ENCODE measurements at places on chromosomes 4 and X. TPM values are rescaled to one million over a fixed set of nuclear protein-coding genes. Genes with fewer than 3 reads are reported as not detected.
A peak's percentile ranks its signal among the peaks of the same experiment; 100 is the strongest.

PPP1R2C gene
- total RNA-seq = not detected

GRCh38 chr4:62601737-62602136, 1401.6 kb downstream of the ADGRL3 start:
- DNase-seq = peak; percentile 0

TMEM156 gene
- 33.7 TPM for total RNA-seq

RIBC1 gene
- total RNA-seq = 0.27 TPM

NDNF gene
- 0.68 TPM for total RNA-seq

GRCh38 chr4:2261110-2261852, 628 bp downstream of the MXD4 start:
- DNase-seq = peak; percentile 64

DNA sequence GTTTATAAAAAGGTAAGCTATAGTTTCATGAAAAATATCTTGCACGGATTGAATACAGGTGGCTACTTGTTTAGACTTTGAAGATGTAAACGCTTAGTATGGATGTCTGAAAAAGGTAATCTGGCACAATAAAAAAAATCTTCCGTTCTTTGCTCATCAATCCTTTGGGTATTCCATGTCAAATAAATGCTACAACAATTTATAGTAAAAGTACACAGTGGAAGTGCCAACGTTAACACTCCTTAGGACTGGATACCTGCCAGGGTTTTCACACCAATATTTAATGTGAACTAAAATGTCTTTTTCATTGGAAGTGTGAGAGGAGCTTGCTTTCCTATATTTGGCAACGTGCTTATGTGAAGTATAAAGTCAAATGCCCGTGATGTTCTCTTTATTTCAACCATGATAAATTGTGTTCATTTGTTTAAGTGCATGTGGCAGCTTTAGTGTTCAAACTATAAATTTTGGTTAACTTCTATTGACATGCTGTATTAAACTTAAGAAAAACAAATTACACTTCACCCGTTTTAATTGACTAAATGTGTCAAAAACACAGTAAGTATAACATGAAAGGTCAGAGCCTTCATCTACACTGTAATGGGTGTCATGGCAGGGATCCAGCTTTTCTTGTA, 121.7 kb upstream of the HAND2 start:
- no peak for DNase-seq

- peak; percentile 3 for DNase-seq
Observed at GRCh38 chrX:32871636-32872035, 339.7 kb downstream of the DMD start.

DNA sequence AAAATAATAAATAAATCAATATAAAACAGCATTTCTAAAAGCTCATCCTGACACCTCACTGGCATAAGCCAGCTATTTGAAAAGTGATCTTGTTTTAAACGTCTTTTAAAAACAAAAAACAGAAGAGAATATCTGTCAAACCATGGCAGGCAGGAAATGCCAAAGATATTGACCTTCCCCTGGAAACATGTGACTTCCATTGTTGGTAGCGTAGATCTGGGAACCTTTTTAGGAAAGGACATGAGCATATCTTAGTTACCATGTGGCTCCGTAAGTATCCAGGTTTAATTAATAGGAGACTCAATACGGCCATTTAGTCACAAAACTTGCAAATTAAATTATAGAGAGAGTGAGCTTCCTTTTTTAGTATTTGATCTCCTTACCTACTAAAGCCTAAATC, 83.0 kb upstream of the KLHL4 start:
- no peak for DNase-seq

DNA sequence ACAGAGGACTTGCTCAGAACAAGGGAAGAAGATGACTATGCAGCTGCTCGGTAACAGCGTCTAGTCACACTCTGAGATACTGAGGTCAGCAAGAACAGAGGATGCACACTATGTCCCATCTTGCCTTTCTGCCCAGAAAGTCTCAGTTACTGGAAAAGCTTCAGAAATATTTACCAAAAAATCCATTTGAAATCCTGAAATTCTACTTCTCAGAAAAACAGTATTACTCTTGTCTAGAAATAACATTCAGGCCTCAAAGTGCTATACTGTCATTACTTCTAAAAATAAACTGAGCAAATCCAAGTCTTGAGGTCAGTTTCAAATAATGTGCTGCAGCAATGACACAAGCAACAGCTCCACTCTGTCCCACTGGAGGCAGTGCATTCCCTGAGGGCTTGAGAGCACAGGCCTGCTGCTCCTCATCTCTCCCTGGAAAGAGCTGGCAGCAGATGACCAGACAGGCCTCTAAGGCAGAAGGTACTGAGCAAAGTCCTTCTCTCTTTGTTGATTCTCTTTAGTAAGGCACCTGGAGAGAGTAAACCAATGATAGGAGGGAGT, 76.9 kb downstream of the CAMK2D start:
- DNase-seq = no peak

DNA sequence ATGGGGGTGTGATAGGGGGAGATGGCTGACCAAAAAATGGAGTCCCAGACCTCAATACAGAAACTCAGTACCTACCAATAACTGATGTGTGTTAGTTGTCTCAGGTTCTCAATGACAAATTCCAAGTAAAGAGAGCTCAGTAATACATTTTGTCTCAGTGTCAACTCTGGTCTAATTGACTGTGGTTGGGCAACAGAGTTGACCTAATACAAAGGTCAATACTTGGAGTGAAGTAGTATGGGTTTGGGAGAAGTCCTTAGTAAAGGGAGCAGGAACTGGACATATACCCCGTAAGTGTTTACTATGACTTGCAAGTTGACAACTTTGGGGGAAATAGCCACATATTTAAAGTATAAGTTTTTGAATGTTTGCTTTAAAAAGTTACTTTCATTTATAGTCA, 20.5 kb upstream of the LCORL start:
- no peak for DNase-seq

DNA sequence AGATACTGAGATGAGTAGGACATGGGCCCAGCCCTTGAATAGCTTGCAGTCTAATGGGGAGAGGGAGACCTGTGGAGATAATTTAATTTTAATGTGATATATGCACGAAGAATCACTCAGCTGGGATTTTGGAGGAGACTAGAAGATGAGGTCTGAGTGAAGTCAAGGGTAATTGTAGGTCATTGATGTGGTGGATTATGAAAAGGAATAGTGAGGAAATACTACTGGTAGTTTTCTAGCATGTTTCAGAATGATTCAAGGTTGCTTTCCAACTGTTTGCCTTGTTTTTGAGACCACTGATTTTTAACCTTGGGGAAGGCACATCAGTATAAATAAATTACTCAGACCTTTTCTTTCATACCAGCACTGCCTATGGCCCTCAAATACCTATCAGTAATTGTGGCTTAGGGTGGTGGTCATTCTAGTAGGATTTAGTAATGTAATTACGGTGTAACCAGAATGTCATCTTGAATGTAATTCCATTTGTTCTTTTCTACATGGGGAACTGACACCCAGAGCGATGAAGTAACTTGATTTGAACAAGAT, 25.6 kb downstream of the PTTG2 start:
- DNase-seq = no peak

DNA sequence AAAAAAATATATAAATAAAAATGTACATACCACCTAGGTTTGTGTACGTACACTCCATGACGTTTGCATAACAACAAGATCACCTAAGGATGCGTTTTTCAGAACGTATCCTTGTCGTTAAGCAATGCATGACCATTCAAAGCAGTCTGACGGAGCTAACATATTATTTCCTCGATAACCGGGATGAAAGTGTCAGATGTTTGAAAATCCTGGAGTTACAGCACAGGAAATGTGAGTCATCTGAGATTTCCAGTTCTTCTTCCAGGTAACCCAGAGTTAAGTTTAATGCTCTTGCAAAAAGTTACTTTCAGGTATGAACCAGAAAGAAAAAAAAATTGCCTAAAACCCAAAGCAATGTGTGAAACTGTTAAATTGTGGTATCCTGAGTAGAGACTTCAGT, 107.9 kb downstream of the LDB2 start:
- no peak for DNase-seq

- no peak for DNase-seq
Observed at GRCh38 chr4:44159991-44160390, 288.6 kb downstream of the KCTD8 start.

DNA sequence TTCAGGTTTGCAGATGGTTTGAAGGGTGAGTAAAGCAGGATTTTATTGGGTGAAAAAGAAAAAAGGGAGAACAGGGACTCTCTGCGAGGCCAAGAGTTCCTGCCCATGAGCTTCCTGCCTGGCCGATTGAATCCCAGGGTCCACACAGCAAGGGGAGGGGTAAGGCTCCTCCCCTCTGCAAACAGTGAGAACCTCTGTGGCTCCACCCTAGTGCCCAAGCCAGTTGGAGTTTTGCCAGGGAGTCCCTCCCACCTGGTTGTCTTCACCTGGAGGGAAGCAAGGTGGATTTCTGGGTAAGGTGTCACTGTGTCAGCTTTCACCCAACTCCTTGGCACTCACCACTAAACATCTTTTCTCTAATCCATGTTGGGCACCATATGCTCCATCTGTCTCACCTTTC, 70.9 kb downstream of the PDHA2 start:
- DNase-seq = no peak

GRCh38 chr4:15416357-15417232, 11.2 kb upstream of the C1QTNF7 start:
- DNase-seq = no peak

DNA sequence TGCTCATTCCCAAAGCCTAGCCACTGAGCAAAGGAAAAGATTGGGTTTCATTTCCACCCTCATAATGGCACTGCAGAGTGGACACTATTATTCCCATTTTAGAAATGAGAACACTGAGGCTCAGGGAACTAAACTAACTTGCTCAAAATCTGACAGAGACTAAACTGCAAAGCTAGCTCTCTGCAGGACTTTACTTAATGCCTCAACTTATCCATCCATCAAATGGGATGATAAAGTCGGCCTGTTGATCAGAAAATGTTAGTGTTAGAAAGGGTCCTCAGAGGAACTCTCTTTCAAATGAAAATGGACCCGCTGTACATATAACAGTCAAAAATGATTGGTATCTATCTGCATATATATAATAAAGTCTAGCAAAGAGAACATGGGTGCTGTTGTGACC, 186.8 kb downstream of the QDPR start:
- no peak for DNase-seq

DNA sequence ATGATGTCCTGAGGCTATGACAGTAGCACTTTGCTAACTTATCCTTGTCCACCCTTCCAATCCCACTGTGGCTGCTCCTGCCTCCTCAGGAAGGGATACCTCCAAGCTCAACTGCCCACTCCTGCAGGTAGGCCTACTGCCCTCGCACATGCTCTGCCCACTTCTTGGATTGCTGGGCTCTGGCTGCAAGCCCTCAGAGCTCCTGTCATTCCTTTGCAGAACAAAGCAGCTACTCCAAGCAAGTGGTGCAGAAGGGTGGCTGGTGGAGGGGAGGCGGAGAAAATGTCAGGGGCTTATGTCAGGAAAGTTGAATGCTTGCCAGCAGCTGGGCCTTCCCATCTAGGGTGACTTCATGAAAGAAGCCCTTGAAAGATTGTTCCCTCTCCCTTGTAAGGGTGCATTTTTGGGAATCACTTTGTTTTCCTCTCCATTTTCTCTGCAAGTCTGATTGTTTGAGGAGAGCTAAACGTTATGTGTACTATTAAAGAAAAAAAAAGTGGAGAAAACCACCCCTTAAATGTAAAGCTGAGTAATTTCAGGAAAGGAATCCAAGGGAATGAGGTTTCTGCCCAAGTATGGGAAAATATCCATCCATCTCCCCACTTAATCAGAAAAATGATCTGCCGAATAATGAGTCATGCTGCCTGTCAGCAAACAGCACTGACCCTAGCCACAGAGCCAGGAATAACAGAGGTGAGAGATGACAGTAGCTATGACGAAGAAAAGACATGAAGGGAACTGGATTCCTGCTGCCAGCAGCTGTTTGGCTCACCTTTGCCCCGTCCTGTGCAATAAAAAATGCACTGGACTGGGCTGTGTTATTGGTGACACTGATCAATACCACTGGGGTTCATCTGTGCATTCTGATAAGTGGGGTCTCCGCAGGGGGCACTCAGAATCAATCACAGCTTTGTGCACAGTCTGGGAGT, 102.0 kb downstream of the RTL5 start:
- DNase-seq = peak; percentile 82

SLITRK4 gene
- not detected for total RNA-seq

HHIP gene
- 7.6 TPM for total RNA-seq

DNA sequence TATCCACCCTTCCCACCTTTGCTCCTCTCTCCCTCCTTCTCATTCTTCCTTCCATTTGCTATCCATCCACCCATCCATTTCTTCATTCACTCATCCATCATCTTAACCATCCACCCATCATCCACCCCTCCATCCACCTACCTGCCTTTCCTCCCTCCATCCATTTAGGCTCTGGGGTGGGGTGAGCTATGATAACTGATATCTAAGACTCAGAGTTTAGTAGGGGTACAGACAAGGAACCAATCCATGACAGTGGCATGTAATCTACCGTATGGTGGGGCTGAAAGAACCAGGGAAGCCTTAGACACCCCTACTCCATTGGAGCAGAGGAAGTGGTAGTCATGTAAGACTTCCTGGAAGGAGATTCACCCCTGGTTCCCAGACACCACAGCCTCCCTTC, 23.2 kb downstream of the PSAPL1 start:
- no peak for DNase-seq

GRCh38 chr4:94525993-94526728, 74.4 kb downstream of the PDLIM5 start:
- DNase-seq = no peak

DNA sequence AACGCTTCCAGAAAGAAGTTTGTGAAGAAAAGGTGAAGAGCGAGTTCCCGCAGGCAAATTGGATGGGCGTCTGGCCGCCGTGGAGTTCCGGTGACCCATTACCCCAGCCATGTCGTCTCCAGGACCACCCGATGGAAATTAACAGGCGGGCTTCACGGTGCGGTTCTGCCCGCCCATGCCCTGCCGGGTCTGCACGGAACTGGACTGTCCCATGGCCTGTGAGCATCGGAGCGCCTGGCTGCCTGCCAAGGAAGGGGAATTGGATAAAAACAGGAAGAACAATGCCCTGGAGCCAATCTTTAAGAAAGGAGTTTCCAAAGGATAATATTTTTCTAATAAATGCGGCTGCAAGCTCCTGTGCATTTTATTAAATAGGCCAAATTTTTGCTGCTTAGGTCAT, 319.8 kb upstream of the SLC7A11 start:
- peak; percentile 12 for DNase-seq

DNA sequence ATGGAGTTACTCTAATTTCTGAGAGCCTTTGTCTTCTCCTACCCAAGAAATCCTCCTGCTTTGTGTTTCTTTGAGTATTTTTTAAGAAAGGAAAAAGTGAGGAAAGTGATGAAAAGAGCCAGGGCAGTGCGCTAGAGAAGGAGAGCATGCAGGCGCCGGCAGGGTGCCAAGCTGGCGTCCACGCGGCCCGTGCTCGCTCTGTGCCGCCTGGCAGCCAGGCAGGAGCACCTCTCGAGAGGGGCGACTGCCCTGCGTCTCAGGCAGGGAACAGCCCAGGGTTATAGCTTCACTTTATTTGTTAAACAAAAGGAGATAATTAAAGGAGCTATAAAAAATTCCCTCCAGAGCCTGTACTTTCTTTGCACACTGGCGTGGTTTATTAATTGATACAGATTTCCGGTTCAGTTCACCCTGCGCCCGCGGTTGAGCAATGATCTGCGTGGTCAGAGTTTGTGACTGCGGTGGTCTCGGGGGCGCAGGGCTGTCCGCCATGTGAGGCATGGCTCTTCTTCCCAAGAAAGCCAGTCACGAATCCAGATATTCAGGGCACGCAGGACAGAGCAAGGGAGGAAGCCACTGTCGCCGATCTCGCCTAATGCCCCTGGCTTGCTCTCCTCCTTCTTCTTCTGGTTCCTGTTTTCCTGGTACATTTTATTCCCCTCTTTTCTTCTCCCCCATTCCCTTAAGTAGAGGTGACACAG, 110.8 kb upstream of the PAQR3 start:
- DNase-seq = peak; percentile 6

LONRF3 gene
- 2.2 TPM for total RNA-seq

Measured in Daoy (cell line).